ENCODE measurements at places on chromosomes 4 and X.

GRCh38 chrX:21725496-21725895, 32.4 kb downstream of the SMPX start:
- DNase-seq, result no peak

DNA sequence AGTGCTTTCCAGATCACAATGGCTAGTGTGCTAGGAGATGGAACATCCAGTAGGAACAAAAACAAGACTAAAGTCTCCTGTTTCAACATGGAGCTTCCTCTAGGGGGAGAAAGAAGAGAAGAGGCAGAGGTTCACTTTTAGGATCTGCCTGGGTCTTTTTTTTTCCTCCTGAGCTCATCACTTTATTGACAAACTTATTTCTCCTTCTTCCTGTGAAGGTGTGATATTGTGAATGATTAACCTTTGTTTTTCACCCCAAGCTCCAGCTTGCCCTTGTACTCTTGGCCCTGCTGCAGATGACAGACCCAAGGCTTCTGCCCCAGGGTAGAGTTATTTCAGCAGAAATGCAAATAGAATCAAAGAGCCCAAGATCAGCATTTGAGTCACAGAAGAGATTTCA, 13.5 kb downstream of the PAGE4 start:
- DNase-seq, result no peak

DNA sequence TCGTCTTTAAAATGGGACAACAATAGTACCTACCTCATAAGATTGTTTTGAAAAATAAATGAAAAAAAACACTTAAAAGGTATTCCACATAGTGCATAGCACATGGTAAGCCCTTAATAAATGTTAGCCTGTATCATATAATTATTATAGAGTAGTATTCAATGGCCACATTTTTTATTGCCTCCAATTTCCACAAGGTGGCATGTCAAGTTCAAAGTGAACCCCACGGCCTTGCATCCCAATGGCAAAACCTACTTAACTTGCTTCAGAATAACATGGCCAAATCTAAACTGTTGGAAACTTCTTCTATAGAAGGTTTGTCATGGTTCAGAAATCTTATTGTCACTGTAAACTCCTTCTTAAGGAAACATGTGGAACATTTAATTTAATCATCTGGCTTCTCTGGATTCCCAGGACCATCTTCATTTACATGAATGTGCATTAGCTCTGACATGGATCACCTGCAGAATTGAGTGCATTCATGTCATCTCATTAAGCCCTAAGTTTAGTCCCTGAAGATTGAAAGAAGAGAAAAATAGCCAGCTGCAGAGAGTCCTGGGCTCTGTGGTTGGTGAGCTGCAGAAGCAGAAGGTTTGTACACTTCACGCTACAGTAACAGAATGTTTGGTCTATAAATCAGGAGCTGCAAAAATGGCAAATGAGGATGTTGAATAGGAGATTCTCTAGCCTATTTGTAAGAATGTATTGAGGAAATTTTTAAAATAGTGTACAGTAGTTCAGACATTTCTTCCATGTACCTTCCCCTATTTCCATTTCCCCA, 61.0 kb downstream of the ANXA3 start:
- no peak for DNase-seq

- DNase-seq, result no peak
Measured at GRCh38 chrX:136168929-136169735, 21.8 kb downstream of the FHL1 start.

- no peak for DNase-seq
Measured at GRCh38 chrX:27307546-27307945, 155.6 kb downstream of the PPP4R3C start.

DNA sequence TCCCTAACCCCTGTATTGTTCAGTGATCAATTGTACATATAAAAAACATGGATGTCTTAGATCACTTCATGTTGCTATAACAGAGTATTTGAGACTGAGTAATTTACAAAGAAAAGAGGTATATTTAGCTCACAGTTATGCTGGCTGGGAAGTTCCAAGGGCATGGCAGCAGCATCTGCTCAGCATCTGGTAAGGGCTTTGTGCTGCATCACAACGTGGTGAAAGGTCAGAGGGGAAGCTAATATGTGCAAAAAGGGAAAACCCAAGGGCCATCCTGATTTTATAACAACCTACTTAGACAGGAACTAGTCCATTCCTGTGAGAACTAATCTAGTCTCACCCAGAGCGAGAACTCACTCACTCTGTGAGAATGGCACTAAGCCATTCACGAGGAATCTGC, 128.2 kb upstream of the OTUD4 start:
- DNase-seq, result no peak

- DNase-seq, result no peak
Measured at GRCh38 chr4:173432430-173432829, 33.5 kb upstream of the SCRG1 start.

GRCh38 chrX:10939424-10939823, 171.7 kb upstream of the HCCS start:
- no peak for DNase-seq

- DNase-seq, result no peak
Measured at GRCh38 chr4:6207602-6208001, 7.3 kb upstream of the JAKMIP1 start.

DNA sequence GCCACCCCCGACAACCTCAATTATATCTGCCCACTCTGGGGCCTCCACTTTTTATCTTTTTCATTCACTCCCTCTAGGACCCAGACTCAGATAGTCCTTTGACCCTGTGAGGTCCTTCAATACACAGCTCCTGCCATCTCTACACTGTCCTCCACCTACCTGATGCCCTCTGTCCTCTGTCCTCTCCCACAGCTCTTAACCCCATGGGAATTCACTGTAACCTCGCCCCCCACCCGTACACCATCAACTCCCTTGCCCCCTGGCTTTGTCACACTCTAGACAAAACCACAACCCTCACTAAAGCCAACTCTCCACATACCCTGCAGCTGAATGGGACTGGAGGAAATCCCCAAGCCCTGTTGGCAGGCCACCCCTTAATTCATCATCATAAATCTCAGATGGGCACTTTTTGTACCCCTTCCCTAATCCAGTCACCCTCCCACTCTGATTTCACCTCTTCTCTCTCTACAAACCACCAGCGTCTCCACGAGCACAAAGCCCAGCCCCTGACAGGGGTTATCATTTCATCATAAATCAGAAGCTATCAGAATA, 52.3 kb upstream of the ENPP6 start:
- no peak for DNase-seq

DNA sequence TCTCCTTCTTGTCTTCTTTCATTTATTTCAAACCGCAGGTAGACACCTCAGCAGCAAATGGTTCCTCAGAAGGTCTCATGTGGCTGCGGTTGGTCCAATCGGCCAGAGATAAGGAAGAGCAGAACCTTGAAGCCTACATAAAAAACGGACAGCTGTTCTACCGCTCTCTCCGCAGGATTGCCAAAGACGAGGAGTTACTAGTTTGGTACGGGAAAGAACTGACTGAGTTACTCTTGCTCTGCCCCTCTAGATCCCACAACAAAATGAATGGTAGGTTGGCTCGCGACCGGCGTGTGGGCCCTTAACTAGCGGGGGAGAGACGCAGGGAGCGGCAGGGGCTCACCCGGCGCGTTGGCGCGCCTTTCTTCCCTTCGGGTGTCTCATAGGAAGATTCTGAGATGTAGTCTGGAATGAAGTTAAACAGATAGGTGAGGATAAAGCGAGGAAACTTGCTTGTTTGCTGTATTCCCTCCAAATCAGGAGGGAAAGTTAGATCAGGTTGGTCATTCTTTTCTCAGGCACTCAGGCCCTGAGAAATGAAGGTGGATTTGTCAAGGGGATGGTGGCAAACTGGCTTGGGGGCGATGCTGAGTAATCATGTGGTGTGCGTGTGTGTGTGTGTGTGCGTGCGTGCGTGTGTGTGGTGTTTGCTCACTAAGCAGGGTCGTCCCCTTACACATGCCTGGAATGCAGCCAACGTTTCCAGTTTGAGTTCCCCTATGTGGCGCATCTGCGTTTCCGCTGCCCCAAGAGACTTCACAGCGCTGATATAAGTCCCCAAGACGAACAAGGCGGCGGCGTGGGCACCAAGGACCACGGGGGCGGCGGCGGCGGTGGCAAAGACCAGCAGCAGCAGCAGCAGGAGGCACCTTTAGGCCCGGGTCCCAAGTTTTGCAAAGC, 4.2 kb downstream of the PRDM8 start:
- DNase-seq, result peak; percentile 71

DNA sequence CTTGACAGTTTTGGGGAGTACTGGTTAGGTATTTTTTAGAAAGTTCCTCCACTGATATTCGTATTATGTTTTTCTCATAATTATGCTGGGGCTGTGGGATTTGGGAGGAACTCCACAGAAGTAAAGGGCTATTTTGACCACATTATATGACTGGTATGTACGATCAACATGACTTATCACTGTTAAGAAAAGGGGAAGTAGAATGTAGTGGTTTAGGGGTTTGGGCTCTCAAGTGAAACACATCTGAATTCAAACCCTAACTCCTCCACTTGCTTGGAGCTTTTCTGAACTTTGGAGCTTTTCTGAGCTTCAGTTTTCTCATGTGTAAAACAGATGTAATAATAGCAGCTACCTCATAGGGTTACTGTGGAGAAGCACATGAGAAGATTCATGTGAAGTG, 96.4 kb upstream of the C1GALT1C1 start:
- DNase-seq, result no peak

DNA sequence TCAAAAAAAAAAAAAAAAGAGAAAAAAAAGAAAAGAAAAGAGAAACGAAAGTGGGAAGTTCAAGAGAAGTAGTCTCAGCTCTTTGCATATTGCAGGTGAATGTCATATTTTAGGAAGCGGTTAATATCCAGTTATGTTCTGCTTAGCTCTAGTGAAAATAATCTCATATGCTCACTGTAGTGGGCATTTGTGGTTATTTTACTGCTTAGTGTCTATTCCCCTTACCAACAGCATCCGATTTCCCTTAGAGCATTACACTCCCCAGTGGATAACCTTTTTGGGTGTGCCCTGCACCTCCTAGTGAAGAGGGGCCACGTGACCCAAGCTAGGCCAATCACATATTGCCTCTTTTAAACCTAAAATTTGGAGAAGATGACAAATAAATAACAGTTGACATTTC, 111.2 kb upstream of the ZNF827 start:
- DNase-seq, result no peak

GRCh38 chr4:83989835-83990234, 453.9 kb downstream of the GPAT3 start:
- no peak for DNase-seq

DNA sequence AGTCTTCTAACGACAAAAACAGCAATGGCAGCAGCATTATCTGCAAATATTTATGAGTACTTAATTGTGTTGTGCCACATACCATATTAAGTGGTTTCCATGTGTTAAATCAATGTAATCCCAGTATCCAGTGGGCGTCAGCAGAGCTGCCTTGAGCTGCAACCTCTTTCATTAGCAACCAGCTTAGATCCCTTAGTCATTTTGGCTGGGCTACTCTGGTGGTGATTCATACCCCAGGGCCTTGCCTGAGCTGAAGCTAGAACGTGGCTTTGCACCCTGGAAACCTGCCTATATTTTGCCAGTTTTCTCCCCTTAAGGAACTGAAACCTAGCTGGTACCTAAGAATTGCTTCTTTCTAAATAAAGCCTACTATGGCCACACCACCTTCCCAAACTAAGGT, 474.3 kb upstream of the FTHL17 start:
- DNase-seq, result no peak

GRCh38 chr4:181536811-181537434, 706.3 kb upstream of the TENM3 start:
- DNase-seq, result no peak

- DNase-seq, result no peak
Measured at GRCh38 chr4:120841580-120841979, 80.9 kb downstream of the PRDM5 start.

GRCh38 chr4:142091085-142091513, 454.7 kb downstream of the IL15 start:
- DNase-seq, result no peak

- no peak for DNase-seq
Measured at GRCh38 chr4:83723609-83724008, 187.7 kb downstream of the GPAT3 start.

DNA sequence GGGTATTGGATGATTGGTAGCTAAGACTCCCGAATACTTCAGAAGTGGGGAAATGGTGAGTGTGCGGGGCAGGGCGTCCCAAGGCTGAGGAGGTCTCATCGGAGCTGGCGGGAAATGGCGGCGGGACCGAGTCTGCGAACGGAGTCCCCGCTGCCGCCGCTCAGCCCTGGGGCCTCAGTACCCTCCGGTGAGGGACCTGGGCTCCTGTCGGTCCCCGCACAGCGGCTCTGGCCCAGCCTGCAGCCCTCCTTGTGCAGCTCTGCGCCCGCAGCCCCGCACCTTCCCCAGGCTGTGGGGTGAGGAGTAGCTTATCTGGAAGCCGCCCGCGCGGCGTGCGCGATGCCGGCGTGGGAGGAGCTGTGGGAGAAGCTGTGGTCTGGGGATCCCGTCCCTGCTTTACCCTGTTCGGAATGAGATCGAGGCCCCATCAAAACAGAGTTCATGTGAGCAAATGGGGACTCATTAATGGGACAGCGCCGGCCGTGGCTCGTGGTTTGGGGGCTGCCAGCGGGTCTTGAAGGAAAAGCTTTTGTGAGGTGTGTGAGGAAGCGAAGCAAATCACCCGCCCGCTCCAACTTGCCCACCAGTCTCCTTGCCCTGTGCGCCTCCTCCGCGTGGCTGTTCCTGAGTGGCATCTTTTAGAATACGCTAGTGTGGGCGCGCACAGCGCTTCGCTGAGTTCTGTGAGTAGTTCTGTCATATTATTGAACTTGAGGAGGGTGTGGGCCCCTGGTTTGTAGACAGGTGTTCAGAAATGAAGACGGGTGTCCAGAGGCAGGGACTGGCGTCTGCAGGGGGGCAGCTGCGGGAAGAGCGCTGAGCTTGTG, 531 bp downstream of the ZNF141 start:
- peak; percentile 14 for DNase-seq

- no peak for DNase-seq
Measured at GRCh38 chr4:2462218-2462991, 6.5 kb upstream of the RNF4 start.

DNA sequence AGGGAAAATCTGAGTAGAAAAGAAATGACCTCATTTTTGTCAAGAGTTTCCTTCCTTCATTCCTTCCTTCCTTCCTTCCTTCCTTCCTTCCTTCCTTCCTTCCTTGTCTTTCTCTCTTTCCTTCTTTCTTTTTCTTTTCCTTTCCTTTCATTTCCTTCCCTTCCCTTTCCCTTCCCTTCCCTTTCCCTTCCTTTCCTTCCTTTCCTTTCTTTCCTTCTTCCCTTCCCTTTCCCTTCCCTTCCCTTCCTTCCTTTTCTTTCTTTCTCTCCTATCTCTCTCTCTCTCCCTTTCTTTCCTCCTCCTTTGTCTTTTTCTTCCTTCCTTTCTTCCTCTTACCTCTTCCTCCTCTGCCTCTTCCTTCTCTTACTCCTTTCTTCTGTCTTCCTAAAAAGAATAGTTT, 347.6 kb downstream of the FAM47A start:
- no peak for DNase-seq

- no peak for DNase-seq
Measured at GRCh38 chr4:133385161-133385954, 236.3 kb downstream of the PCDH10 start.

DNA sequence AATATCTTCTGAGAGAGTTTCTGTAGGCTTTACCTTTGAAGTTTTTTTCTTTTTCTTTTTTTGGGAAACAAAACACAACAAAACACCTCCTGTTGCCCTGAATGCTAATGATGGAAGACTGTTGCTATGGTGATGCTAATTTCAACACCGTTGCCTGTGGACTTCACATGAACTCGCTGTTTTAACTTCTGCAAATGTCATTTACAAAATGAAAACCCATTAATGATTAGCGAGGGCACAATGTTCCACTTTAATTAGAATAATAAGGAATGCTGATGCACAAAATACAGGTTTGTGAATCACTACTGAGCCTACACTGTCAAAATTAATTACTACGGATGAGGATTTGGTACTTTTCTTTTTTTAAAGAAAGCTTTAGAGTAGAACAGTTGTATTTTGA, 227.1 kb upstream of the FTHL17 start:
- DNase-seq, result no peak

GRCh38 chrX:148961985-148962384, 461.6 kb downstream of the AFF2 start:
- no peak for DNase-seq
